Glutamatergic neuron (in vitro differentiated cells): ENCODE measurements at places on chromosomes 1 and 21. TPM values are rescaled to one million over a fixed set of nuclear protein-coding genes. Genes with fewer than 3 reads are reported as not detected.

The SSBP3 gene
- 608 TPM for total RNA-seq

The CD5L gene
- not detected for total RNA-seq

The MROH9 gene
- total RNA-seq: not detected

The GJA9 gene
- not detected for total RNA-seq

- DNase-seq: no peak
- no peaks in the 10 kb centered on the region for H3K36me3 ChIP-seq
- no peaks in the 10 kb centered on the region for H3K4me1 ChIP-seq
- H3K27ac ChIP-seq: no peak overlapping the region
- H3K4me3 ChIP-seq: no peak overlapping the region
These were observed 135.5 kb downstream of the TGFB2 start for GRCh38 chr1:218480588-218481099.

GRCh38 chr1:209755926-209756614, at the start of gene TRAF3IP3:
Gene TRAF3IP3 (plus strand): TSS chr1:209756053. CDS start chr1:209760040, 3,987 bp downstream.
- H3K36me3 ChIP-seq: no peaks in the 10 kb centered on the region
- no peaks in the 10 kb centered on the region for H3K27me3 ChIP-seq
- no peak for DNase-seq

- no peaks in the 10 kb centered on the region for H3K4me1 ChIP-seq
- H3K36me3 ChIP-seq: no peaks in the 10 kb centered on the region
- no peaks in the 10 kb centered on the region for H3K27me3 ChIP-seq
- H3K4me3 ChIP-seq: no peak overlapping the region
- no peak for DNase-seq
These were observed 58.0 kb upstream of the PRMT6 start for GRCh38 chr1:106998431-106999002.

DNA sequence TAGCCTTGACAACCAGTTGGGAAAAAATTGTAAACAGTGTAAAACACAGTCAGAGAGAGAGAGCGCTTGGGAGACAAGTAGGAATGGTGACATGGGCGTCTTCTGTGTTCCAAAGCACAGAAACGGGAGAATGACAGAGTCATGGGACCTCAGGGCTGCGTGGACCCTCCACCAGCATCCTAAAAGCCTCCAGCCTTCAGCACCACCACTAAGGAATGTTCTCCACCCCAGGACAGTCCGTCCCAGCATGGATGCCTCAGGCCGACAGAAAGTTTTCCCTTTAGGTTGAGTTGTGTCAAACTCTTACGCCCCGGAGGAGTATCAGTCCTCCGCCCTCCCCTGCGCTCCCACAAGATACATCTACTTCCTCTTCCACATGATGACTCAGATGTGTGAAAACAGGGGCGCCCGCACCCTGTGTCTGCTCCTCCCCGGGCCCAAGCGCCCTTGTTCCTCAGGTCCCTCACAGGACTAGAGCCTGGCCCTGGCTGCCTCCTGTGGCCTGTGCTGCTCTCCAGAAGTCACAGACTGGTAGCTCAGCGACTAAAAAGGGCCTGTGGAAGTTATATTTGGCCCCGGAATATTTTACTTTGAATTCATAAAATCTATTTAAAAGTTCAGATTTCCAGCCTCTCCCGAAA, 63.9 kb upstream of the EFHD2 start:
- DNase-seq: no peak
- peaks cover 3% of the 10 kb centered on the region for H3K4me1 ChIP-seq
- H3K4me3 ChIP-seq: no peak overlapping the region
- H3K27ac ChIP-seq: no peak overlapping the region
- H3K27me3 ChIP-seq: peaks cover 10% of the 10 kb centered on the region

DNA sequence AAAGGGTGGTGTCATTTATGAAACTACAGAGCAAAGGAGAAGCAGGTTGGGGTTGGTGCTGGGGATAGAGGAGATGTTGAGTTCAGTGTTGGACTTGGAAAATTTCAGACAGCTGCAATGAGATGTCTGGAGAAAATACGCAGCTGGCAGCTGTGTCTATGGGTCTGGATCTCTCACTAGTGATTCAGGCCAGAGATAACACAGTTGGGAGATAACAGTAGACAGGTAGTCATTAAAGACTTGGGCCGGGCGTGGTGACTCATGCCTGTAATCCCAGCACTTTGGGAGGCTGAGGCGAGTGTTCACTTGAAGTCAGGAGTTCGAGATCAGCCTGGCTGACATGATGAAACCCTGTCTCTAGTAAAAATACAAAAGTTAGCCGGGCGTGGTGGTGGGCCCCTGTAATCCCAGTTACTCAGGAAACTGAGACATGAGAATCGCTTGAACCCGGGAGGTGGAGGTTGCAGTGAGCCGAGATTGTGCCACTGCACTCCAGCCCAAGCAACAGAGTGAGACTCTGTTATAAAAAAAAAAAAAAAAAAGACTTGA, 2.5 kb upstream of the TFAP2E start:
- no peak for DNase-seq
- peak overlapping the region; percentile 18 for H3K4me3 ChIP-seq
- peaks cover 5% of the 10 kb centered on the region for H3K36me3 ChIP-seq
- H3K27me3 ChIP-seq: peaks cover 28% of the 10 kb centered on the region

DNA sequence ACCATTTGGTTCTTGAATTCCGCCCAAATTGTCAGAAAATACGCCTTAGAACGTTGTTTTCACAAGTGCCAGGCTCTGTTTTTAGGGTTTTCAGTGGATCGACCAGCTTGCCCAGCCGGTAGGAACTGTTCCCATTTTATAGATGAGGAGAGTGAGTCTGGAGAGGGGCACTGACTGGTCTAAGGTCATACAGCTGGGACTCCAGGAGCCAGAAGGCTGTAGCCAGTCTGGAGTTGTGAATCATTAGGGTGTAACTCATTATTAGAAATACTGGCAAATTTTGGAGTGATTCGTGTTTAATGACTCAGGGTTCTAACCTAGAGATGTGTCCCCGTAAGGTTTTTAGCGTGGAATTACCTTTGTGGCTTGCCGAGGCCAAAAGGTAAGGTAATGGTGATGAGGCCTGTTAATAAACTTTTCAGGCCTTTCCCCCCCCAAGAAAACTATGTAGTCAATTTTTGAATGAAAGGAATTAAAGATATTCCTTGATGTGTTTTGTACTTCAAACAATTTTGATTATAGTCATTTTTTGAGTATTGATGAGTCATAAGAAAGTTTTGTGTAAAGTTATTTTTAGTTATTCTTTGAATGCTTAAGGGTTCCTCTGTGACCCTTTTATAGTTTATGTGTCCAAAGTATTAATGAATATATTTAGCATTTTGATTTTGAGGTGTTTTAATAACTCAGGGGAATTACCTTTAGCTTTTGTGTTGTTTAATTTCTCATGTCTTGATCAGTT, 2.1 kb downstream of the DYRK1A start:
- H3K4me3 ChIP-seq: peak overlapping the region; percentile 90
- peaks cover 12% of the 10 kb centered on the region for H3K27me3 ChIP-seq
- peaks cover 36% of the 10 kb centered on the region for H3K4me1 ChIP-seq
- H3K27ac ChIP-seq: peak overlapping the region; percentile 86

- DNase-seq: no peak
- no peaks in the 10 kb centered on the region for H3K36me3 ChIP-seq
- peaks cover 5% of the 10 kb centered on the region for H3K27me3 ChIP-seq
- H3K4me1 ChIP-seq: no peaks in the 10 kb centered on the region
- no peak overlapping the region for H3K27ac ChIP-seq
These were observed 187.6 kb upstream of the NRIP1 start for GRCh38 chr21:15252431-15252830.

DNA sequence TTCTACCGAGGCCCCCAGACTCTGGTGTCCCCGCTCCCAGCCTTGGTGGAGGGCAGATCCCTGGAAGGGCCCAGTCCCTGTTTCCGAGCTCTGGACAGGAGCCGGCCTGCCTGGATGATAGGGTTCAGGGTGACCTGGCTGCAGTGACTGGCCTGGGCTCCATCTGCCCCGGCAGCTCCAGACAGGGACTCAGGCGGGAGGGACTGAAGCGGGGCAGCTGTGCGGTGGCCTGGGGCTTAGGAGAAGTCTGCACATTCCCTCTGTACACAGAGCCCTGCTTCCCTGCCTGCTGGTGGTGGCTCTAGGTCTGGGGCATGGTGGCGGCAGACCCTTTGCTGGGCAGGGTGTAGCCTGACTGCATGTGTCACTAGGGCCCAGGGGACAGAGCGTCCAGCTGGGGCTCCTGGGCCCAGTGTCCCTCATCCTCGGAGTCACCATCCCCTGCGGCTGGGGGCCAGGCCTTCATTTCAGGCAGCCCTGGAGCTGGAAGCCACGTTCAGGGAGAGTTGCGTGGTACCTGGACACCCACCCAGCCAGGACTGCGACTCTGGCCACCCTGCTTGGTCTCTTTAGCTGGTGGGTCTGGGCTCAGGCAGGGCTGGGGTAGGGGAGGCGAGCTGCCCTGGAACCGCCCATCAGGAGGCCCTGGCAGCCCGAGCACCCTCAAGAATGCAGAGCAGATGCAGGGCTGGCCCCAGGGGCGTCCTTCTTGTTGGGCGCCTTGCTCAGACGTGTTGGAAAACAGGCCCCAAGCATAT, 9.6 kb downstream of the ARHGEF16 start:
- no peaks in the 10 kb centered on the region for H3K36me3 ChIP-seq
- DNase-seq: peak; percentile 29
- no peak overlapping the region for H3K27ac ChIP-seq
- peaks cover 9% of the 10 kb centered on the region for H3K4me1 ChIP-seq
- peaks cover 4% of the 10 kb centered on the region for H3K27me3 ChIP-seq

DNA sequence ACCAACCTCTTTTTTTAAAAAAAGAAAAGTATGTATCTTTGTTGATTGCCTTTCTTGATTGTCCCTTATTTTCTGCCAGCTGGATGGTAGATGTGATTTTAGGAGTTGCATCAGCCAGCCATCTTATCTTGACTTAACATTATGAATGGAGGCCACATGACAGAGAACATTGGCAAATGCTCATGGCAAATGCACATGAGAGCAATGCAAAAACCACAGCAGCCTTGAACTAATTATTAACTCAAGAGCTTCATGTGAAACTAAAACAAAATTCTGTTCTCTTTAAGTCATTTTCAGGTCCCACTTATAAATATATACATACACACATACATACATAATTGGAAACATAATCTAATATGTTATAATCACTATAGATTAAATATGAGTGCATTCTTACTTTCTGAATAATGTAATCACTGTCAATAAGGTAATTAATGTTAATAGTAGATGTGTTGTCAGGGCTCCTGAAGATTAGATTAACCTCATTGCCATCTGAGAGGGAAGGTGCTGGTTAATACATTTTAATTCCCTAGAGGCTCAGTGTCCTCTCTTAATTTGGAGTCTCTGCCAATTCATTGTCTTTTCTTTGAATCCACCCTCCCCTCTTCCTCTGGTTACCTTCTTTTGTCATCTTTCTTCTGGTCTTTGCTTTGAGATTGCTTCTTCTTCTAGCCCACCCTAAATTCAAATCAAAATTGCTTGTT, 962.2 kb downstream of the ADGRL2 start:
- H3K4me3 ChIP-seq: no peak overlapping the region
- H3K27me3 ChIP-seq: no peaks in the 10 kb centered on the region
- no peak overlapping the region for H3K27ac ChIP-seq
- H3K4me1 ChIP-seq: peaks cover 3% of the 10 kb centered on the region

DNA sequence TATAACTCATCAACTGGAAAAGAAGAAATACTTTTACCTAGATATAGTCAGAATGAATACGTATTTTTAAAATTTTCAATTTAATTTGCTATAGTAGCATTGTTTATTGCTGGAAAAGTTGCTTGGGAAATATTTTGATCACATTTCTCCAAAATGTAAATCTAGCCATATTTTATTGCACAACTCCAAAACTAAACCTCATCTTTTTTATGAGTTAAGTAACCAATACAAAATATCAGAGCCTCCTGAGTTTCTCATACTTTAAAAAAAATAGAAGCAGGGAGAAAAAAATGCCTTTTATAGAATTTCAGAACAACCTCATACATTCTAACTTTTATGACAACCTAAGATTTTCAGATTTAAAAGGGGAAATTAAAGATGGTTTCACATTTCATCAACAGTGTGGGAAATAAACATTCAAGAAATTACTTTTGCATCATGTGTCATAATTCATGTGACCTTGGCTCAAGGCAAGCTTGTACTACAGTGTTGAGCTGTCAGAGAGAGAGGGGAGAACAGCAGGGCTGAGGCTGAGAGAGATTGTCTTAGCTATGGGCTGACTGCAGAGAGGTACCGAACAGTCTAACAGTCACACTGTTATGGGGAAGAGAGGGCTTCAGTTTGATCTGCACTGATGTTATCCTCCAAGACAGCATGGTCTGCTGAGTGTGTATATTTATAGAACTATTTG, 519.0 kb downstream of the LTN1 start:
- H3K27ac ChIP-seq: peak overlapping the region; percentile 69
- no peak for DNase-seq
- H3K4me3 ChIP-seq: no peak overlapping the region
- peaks cover 22% of the 10 kb centered on the region for H3K4me1 ChIP-seq
- peaks cover 8% of the 10 kb centered on the region for H3K36me3 ChIP-seq
- H3K27me3 ChIP-seq: peaks cover 1% of the 10 kb centered on the region

- peaks cover 2% of the 10 kb centered on the region for H3K36me3 ChIP-seq
- H3K27ac ChIP-seq: peak overlapping the region; percentile 60
- DNase-seq: peak; percentile 85
- peaks cover 13% of the 10 kb centered on the region for H3K27me3 ChIP-seq
- H3K4me3 ChIP-seq: peak overlapping the region; percentile 10
These were observed 235.4 kb downstream of the PTPRU start for GRCh38 chr1:29471487-29472313.

DNA sequence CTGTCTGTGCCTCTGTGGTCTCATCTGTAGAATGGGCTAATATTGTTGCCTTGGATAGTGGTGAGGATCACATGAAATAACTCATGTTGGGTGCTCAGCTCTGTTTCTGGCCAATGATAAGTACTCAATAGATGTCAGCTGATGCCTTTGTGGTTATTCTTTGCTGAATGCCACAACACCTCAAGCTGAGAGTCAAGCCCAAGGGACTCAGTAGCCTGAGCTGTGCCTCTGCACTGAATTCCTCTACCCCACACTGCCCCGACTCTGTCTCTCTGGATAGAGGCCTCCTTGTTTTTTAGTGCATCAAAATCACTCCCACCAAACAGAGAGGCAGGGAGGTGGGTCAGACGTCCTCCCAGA, 196.1 kb upstream of the VAMP3 start:
- H3K36me3 ChIP-seq: no peaks in the 10 kb centered on the region
- peaks cover 4% of the 10 kb centered on the region for H3K27me3 ChIP-seq
- H3K4me3 ChIP-seq: no peak overlapping the region
- no peaks in the 10 kb centered on the region for H3K4me1 ChIP-seq
- no peak overlapping the region for H3K27ac ChIP-seq

GRCh38 chr1:208639382-208639781, 395.2 kb upstream of the PLXNA2 start:
- H3K36me3 ChIP-seq: no peaks in the 10 kb centered on the region
- no peak overlapping the region for H3K4me3 ChIP-seq
- H3K27me3 ChIP-seq: no peaks in the 10 kb centered on the region
